ENCODE measurements at places on chromosomes 5 and 9.

GRCh38 chr5:89128906-89129625 lies 246.1 kb upstream of the MEF2C start:
- no peak overlapping the region for H3K4me3 ChIP-seq
- H3K4me1 ChIP-seq = no peaks in the 10 kb centered on the region
- no peaks in the 10 kb centered on the region for H3K36me3 ChIP-seq
- DNase-seq = no peak
- H3K27ac ChIP-seq = no peak overlapping the region
- no peaks in the 10 kb centered on the region for H3K27me3 ChIP-seq

GRCh38 chr5:38422622-38423021 lies 133.8 kb downstream of the LIFR start:
- no peaks in the 10 kb centered on the region for H3K4me1 ChIP-seq
- H3K36me3 ChIP-seq = no peaks in the 10 kb centered on the region
- no peak overlapping the region for H3K4me3 ChIP-seq
- no peak overlapping the region for H3K27ac ChIP-seq
- H3K27me3 ChIP-seq = no peaks in the 10 kb centered on the region

DNA sequence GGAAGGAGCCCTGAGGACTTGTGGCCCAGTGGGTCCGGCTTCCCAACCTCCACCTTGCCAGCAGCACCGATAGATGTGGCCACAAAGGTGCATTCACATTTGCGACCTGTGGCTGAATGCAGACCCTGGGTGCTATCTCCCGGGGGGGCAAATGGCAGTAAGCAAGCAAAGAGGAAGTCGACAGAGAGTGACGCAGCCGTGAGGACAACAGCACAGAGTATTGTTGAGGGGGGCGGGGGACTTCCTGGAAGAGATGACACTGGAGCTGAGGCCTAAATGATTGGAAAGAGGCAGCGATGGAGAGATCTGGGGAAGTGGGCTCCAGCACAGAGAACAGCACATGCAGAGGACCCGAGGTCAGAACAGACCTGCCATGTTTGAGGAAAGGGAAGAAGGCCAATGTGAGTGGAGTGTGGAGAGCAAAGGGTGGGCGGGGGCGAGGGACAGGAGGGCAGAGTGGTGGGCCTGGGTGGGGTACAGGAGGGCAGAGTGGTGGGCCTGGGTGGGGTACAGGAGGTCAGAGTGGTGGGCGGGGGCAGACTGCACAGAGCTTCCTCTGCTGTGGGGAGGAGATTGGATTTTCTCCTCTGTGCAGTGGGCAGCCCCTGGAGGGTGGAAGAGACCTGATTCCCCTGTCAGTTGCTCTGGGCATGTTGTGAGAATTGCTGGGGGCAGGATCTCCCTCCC lies 42.6 kb downstream of the ADAMTS2 start:
- H3K4me3 ChIP-seq = no peak overlapping the region
- no peaks in the 10 kb centered on the region for H3K4me1 ChIP-seq
- H3K27me3 ChIP-seq = no peaks in the 10 kb centered on the region
- H3K36me3 ChIP-seq = no peaks in the 10 kb centered on the region
- DNase-seq = no peak

GRCh38 chr5:157729858-157730257 lies 1.4 kb upstream of the THG1L start:
- DNase-seq = no peak
- H3K4me1 ChIP-seq = peaks cover 10% of the 10 kb centered on the region
- H3K27ac ChIP-seq = no peak overlapping the region
- H3K36me3 ChIP-seq = no peaks in the 10 kb centered on the region
- H3K4me3 ChIP-seq = no peak overlapping the region

- no peak overlapping the region for H3K27ac ChIP-seq
- H3K4me1 ChIP-seq = peaks cover 27% of the 10 kb centered on the region
- no peaks in the 10 kb centered on the region for H3K36me3 ChIP-seq
- H3K27me3 ChIP-seq = no peaks in the 10 kb centered on the region
- DNase-seq = no peak
- H3K4me3 ChIP-seq = no peak overlapping the region
These were observed 1.8 kb upstream of the TSC1 start for GRCh38 chr9:132946211-132946610.

GRCh38 chr9:127949827-127950512 lies 12.3 kb upstream of the DPM2 start:
- H3K27me3 ChIP-seq = no peaks in the 10 kb centered on the region
- DNase-seq = no peak
- peak overlapping the region; percentile 5 for H3K27ac ChIP-seq
- no peak overlapping the region for H3K4me3 ChIP-seq
- H3K4me1 ChIP-seq = peaks cover 69% of the 10 kb centered on the region
- peaks cover 65% of the 10 kb centered on the region for H3K36me3 ChIP-seq

DNA sequence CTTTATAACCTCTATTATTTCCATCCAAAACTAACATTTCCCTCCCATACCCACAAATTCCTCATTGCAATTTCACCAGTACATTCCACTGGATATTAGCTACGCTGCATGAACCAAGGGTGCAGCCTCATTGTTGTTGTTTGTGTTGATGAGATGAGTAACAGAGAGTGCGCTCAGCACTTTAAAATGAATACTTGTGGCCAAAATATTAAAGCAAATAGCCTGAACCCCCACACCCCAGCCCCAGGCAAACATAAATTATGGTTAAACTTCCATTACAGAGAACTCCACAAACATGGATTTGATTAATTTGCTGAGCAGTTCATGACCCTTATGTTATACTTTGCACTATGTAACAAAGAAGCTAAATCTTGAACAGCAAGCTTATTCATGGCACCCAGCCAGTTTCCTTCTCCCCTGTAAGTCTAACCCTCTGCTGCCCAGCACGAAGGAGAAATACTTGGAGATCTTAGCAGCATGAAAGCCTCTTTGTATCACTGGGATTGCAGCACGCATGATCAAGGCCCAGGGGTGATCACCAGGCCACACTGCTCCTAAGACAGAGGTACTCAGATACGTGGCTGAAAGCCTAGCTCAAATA lies 205.0 kb downstream of the DOCK8 start:
- H3K36me3 ChIP-seq = peaks cover 78% of the 10 kb centered on the region
- no peak overlapping the region for H3K4me3 ChIP-seq
- no peak overlapping the region for H3K27ac ChIP-seq
- no peaks in the 10 kb centered on the region for H3K4me1 ChIP-seq
- H3K27me3 ChIP-seq = no peaks in the 10 kb centered on the region

DNA sequence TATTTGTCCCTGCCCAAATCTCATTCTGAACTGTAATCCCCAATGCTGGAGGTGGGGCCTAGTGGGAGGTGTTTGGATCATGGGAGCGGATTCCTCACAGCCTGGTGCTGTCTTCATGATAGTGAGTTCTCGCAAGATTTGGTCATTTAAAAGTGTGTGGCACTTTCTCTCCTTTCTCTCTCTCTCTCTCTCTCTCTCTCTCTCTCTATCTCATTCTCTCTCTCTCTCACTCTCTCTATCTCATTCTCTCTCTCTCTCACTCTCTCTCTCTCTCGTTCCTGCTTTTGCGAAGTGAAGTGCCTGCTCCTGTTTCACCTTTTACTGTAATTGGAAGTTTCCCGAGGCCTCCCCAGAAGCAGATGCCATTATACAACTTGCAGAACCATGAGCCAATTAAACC lies 207.3 kb upstream of the NR4A3 start:
- DNase-seq = no peak
- no peaks in the 10 kb centered on the region for H3K36me3 ChIP-seq
- H3K27me3 ChIP-seq = no peaks in the 10 kb centered on the region
- H3K27ac ChIP-seq = no peak overlapping the region
